Sigmoid colon (tissue), 7 donors: ENCODE measurements at places on chromosomes 5 and 9. TPM values are rescaled to one million over a fixed set of nuclear protein-coding genes. Genes with fewer than 3 reads are reported as not detected.

DNA sequence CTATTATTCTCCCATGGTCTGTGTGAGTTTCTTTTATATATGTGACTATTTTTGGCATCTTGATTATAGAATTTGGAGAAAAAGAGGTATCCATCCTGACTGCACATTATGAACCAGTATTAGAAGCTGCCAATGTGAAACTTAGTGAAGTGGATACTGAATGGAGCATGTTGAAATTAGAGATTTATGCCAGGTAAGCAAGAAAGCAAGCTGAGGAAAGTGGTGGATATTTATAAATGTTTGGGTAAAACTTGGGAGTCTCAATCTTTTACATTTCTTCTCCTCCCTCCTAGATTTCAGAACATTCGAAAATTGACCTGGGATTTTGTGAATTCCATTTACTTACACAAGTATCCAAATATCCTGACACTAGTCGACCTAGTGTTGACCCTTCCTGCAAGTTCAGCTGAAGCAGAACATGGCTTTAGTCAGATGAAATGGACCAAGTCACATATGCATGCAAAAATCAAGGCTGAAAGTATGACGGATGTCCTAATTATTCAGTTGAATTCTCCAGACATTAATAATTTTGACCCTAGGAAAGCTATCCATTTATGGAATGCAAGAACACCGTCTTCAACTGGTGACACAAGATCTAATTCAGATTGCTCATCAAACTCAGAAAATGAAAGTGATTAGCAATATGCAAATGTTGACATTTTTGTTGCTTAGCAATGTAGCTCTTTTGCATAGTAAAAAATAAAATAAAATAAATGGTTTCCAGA is 66.8 kb upstream of the IL7R start:
- H3K27me3 ChIP-seq, result no peaks in the 10 kb centered on the region
- no peaks in the 10 kb centered on the region for H3K4me1 ChIP-seq
- H3K4me3 ChIP-seq, result no peak overlapping the region
- H3K27ac ChIP-seq, result no peak overlapping the region
- H3K36me3 ChIP-seq, result no peaks in the 10 kb centered on the region

Gene TNC
- total RNA-seq, result 742 TPM

DNA sequence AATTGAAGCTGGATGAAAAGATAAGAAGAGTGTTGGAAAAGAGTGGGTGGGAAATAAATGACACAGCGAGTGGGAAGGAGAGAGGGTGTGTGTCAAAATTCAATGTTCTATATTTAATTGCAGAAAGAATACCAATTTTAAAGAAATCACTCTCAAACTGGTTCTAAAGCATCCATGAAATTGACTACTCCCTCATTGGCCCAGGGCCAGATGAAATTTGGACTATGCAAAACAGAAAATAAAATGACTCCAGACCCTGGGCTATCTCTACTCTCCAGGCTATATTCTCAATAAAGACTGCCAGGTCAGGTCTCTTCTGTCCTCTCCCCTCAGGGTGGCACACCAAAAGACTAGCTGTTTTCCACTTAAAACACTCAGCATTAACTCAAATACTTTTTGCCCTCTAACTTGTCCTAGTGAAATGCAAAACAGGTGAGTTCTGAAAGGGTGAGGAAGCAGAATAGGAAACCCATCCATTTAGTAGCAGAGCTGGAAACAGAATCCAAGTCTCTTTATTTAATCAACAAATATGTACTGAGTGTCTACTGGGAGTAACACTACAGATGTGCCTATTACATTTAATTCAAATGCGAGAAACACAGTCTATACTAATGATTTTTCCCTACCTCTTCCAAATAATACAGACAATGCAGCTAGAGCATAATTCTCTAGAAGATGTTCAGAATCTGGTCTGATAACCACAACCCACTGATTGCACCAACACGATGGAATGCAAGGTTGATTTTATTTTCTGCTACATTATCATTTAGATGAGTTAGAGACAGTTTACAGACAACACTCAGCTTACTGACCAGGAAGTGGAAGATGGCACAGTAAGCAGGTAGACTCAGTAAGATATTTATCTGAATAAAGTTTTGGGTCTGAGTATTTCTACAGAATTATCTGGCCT is 42.1 kb downstream of the EFCAB9 start:
- no peak for DNase-seq
- H3K4me1 ChIP-seq, result peaks cover 7% of the 10 kb centered on the region
- no peak overlapping the region for H3K27ac ChIP-seq
- no peaks in the 10 kb centered on the region for H3K27me3 ChIP-seq
- H3K4me3 ChIP-seq, result no peak overlapping the region

Gene KIAA0825
- 3.8 TPM for total RNA-seq

Gene TAS2R1
- total RNA-seq, result not detected

- H3K4me3 ChIP-seq, result peak overlapping the region; percentile 57
- no peaks in the 10 kb centered on the region for H3K36me3 ChIP-seq
- DNase-seq, result peak; percentile 73
- no peaks in the 10 kb centered on the region for H3K27me3 ChIP-seq
- peak overlapping the region; percentile 73 for H3K27ac ChIP-seq
Measured at GRCh38 chr5:33892620-33893137, 889 bp upstream of the ADAMTS12 start.

Gene PCDHGA11
- 10.8 TPM for total RNA-seq

DNA sequence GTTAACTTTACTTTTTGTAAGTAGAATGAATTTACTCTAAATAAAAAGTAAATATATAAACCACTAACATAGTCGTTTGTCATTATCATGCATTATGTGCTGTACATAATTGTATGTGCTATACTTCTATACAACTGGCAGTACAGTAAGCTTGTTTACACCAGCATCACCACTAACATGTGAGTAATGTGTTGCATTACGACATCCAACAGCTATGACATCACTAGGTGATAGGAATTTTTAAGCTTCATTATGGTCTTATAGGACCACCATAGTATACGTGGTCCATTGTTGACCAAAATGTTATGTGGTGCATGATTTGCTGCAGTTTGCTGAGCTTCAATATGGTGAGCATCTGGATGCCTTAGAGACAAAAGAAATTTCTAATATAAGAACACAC is 819.1 kb upstream of the GRAMD2B start:
- DNase-seq, result no peak
- H3K4me3 ChIP-seq, result no peak overlapping the region
- no peaks in the 10 kb centered on the region for H3K27me3 ChIP-seq

- H3K4me3 ChIP-seq, result no peak overlapping the region
- DNase-seq, result no peak
- no peak overlapping the region for H3K27ac ChIP-seq
Measured at GRCh38 chr5:32264957-32265572, 47.7 kb downstream of the MTMR12 start.

Gene RANBP3L
- 3.9 TPM for total RNA-seq

Gene PCDHA11
- total RNA-seq, result 0.16 TPM

DNA sequence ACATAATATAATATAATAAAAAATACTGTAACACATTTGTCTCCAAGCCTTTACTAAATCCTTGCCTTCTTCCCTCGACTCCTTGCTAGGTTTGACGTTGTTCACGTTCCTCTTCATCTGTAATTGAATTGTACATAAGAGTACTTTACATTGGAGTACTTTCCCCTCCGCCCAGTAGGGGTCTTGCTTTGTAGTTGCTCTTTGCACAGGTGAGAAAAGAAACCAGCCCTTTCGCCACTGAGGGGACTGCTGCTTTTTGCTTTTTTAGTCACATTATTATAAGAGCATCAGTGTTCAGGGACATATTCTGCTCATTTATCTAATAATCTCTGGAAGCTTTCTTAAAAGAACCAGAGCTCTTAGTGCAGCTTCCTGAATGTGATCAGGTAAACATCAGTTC is 115.0 kb downstream of the CETN3 start:
- H3K27ac ChIP-seq, result no peak overlapping the region
- no peaks in the 10 kb centered on the region for H3K27me3 ChIP-seq
- no peak for DNase-seq
- no peaks in the 10 kb centered on the region for H3K36me3 ChIP-seq
- H3K4me1 ChIP-seq, result no peaks in the 10 kb centered on the region

Gene ZNF618
- total RNA-seq, result 2.9 TPM

DNA sequence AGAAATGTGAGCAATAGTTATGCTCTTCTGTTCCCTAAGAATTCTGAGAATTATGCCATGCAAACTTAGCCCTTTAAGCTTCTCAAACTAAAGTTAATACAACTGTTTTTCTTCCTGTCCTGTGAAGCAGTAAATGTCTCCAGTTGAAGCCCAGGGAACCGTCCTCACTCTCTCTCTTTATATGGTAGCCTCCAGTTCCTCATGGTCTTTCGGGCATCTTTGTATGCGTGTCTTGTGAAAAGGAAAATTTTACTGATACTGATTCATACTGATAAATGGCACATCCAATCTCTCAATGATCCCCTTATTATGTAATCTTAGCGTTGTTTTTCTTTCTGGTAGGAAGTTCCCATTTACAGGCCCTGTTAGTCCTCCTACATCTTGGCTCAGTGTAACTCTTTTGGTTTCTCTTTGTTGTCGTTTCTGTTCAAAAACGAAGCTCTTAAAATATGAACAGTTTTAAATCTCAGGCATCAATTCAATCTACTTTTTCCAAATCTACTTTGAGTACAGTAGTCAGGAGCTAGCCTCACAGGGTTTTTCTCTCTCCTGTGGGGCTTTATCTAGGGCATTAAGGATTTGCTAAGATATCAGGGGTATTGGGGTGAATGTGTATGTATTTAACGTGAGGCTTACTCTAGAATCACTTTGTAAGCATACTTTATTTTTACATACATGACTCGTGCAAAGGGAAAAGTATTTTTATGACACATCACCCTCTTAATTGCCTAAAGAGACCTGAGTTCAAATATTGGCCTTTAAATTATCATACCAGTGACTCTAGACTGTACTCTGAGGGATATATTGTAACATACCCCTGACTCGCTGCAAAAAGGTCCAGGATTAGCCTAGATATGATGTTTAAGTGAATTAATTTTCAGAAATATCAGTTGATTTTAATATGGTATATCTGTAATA is 258.0 kb downstream of the NR3C1 start:
- H3K27ac ChIP-seq, result peak overlapping the region; percentile 48
- DNase-seq, result no peak
- H3K27me3 ChIP-seq, result no peaks in the 10 kb centered on the region
